ENCODE measurements at places on chromosomes 4 and X.

DNA sequence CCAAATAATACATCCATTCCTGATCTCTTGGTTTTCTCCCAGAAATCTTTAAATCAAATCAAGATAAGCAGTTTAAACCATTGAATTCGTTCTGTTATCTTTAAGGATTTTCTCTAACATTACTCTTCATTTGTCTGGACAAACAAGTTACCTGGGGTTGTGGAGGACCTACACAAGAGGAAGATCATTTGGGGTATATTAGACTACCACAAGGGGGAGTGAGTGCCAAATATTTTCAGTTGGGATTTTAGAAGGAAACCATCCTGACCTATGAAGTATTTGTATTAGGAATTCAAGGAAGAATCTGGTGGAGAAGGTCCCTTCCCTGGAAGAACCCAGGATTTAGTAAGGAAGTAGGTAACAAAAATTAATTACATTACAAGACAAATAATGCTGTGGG is 12.0 kb upstream of the DCHS2 start:
- no peak for DNase-seq

- no peak for DNase-seq
Measured at GRCh38 chr4:83651846-83652245, 115.9 kb downstream of the GPAT3 start.

- DNase-seq: no peak
Measured at GRCh38 chr4:153483432-153484418, 17.6 kb downstream of the TMEM131L start.

- no peak for DNase-seq
Measured at GRCh38 chr4:35912174-35912573, 332.1 kb downstream of the ARAP2 start.

DNA sequence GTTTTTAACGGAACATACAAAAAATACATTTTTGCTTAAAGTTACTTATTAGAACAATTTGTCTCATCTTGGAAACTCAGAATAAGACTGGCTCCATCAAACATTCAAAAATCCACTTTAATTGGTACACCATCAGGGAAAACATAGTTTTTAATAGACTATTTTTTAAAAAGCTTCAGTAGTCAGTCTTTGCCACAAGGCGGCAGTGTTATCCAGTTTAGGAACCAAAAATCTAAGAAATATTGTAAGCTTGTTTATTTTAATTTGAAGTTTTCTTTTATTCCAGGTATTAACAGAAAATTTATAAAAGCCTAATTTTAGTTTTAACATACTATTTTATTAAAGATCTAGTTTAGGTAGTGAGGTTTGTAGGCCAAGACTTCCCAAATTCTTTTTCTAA is 107.7 kb downstream of the APOOL start:
- no peak for DNase-seq

DNA sequence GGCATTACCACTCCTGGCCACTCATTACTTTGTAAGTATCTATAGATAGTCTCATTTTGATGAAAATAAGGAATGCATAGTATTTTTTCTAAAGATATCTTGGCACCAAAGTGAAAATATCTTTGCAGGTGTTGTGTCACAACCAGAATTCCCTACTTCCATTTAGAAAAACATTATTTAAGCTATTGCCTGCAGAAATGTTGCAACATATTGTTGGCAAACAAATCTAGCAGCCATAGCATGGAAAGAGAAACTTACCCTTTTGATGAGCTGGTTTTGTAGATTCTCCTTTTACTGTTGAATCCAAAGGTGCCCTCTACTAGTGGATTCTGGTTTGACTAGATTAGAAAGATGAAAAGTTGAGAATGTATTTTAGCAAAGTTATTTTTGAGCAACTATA is 138.8 kb downstream of the AREG start:
- no peak for DNase-seq

DNA sequence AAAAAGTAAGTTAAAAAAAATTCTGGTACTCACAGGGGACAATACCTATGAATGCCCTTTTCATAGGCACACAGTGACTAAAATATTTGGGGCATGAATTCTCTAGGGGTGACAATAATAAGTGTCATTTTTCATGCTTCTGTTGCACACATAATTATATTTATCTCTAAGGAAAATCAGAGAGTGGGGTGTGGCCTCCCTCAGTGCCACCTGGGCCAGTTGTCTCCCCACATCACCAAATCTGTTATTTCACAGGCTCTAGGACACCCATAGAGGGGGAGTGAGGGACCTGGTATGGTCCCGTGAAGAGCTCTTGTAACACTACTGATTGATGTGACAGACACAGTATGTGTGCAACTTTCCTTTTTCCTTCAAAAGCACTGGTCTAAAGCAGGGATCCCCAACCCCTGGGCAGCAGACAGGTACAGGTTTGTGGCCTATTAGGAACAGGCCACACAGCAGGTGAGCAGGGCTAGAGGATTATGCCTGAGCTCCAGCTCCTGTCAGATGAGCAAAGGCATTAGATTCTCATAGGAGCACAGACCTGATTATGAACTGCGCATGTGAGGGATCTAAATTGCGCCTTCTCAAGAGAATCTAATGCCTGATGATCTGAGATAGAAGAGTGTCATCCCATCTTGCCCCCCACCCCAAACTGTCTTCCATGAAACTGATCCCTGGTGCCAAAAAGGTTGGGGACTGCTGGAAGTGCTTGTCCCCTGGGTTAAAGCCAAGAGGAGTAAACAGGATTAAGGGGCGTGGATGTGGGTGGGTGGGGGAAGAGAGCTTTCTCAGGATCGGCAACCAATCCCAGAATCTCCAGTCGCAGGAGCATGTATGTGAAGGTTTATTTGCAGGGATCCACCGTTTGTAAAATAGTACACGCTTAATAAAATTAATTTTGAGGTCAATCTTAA is 856 bp downstream of the SLC9B1 start:
- DNase-seq: no peak
